ENCODE measurements at places on chromosomes 11 and 22.

DNA sequence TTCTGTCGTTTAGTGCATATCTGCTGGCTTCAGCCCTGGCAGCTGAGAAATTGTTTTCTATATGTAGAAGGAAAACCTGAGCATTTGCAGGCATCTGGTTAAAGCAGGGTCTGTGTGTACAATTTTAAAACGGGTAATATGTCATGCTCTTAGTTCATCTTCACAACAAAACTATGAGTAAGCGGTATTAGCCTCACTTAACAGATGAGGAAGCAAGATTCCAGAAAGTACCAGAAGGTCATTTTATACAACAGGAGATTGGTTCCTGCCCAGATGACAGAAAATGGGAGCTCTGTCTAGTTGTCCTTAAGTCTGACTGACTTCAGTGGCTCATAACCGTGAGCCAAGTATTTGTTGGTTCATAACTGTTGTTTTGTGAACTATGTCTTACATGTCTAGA lies 1.1 kb downstream of the TIMM10B start:
- no peak for DNase-seq

DNA sequence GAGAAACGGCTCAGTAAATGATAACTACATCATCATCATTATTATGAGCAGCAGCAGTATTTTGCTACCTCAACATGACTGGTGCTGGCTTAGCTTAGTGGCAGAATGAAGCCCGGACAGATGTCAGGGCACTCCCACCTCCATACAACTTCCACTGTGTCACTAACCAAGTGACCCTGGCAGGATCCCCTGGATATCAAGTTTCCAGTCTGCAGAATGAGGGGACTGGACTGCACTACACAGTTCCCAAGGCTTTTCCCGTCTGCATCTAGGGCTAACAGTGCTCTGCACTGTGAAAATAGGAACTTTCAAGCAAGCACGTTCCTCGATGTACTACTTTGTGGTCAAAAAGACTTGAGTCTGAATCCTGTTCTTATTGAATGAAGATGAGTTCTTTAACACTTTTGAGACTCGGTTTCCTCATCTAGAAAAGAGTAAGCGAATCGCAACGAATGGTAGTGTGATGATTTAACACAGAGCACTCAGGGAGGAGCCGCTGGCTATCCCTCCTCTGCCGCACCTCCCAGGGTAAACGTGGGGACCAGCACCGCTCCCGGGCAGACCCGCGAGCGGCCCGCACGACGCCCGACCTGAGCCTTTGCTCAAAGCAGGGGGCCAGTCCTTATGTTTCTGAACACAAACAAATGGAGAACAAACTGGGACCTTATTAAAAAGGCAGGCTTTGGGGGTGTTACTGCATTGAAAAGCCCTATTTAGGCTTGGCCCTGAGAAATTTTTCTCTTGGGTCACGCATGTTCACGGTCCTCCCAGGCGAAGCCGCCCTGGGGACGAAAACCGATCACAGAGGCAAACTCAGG lies 910 bp downstream of the CLTCL1 start:
- DNase-seq, result no peak

DNA sequence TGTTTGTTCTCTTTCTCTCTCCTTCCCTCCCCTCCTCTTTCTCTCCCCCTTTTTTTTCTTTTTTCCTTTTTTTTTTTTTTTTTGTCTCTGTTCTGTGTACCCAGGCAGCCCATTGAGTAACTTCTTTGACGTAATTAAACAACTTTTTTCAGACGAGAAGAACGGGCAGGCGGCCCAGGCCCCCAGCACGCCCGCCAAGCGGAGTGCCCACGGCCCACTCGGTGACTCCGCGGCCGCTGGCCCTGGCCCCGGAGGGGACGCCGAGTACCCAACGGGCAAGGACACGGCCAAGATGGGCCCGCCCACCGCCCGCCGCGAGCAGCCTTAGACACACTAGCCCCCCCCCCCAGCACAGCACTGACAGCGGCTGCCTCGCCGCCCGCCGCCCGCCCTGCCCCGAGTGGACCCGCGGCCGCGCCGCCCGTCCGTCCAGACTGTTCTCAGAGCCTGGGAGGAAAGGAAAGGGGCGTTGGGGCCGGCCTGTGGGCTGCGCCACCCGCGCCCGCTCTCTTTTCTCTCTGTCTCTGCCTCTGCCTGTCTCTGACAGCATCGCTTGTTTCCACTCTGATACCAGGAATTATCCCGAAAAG lies 26.1 kb downstream of the MOB2 start:
- DNase-seq, result no peak

GRCh38 chr11:2262301-2263070 lies 7.9 kb downstream of the ASCL2 start:
- DNase-seq, result no peak

DNA sequence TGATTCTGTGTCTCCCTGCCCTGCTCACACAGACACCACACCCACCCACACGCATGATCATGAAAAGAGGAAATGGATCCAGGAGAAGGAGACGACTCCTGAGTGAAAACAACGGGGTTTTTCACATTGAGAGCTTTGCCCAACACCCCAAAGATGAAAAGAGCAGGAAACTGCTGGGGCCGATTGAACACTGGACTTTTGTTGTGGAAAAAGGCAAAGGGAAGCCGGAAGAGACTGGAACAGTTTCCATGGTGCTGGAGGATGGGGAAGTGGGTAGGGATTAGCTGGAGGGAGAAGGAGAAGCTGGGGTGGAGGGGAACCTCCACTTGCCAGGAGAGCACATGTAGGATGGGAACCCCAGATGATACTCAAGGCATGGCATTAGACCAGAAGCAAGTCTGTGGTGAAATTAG lies 5.2 kb upstream of the SLC43A3 start:
- DNase-seq, result no peak

GRCh38 chr11:130881475-130882137 lies 34.7 kb downstream of the SNX19 start:
- no peak for DNase-seq

GRCh38 chr22:28008649-28009048 lies 89.6 kb upstream of the PITPNB start:
- DNase-seq, result no peak

GRCh38 chr11:13061294-13061990 lies 52.3 kb downstream of the RASSF10 start:
- DNase-seq, result no peak

GRCh38 chr11:124880958-124881357 lies 15.7 kb downstream of the ROBO3 start:
- no peak for DNase-seq
